ENCODE measurements at places on chromosomes 13 and 19.

DNA sequence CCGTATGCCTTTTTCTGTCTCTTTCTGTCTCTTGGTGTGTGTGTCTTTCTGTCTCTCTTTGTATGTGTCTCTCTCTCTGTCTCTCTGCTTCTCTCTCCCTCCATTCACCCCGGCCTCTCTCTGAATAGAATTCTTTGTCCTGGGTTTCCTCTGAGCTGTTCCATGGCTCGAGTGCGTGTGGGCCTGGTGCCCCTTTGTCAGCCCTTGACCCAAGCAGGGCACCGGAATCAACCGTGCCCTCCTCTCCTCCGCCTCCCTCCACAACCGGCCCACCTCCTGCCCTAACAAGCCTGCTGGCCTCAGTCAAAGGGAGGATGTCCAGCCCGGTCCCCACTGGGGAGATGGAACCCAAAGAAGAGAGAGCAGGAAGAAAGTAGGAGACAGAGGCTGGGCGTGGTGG, 3.2 kb downstream of the AXL start:
- DNase-seq, result no peak

DNA sequence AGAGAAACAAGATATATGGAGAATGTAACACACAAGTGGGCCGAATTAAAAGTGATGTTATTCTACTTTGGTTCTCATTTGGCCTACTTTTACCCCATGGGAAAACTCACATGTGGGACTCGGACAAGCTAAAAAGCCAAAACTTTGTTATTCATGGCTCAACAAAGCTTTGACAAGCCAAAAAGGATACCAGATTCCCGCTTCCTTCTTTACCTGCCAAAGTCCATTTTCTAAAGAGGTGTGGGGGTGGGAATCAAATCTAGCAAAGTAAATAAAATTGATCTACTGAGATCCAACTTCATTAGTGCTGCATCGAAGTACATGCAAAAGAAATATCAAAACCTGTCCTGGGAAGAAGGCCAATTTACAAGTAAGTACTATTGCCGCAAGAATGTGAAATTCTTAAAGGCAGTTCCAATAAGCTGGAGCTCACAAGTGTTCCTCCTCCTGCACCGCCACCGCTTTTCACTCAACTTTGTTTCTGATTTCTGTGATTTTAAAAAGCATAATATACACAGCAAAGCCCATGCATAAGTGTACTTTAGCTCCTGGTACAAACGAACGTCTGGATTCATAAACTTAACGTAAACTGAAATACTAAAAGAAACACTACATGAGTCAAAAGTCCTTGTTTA, 1.1 kb downstream of the LNX2 start:
- no peak for DNase-seq

DNA sequence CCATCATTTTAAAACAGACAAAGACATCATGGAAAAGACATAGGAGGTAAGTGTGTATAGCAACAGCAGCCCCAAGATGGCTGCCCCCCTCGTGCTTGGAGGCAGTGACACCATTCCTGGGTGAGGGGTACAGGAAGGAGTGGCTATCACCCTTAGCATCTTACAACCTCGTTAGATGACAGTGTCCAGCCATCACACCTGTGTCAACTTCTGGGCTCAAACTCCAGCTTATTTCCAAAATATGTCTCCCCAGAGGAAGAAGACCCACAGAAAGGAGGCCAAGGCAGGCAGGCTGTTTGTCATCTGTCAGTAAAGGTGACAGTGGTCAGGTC, 27.5 kb downstream of the EPS15L1 start:
- no peak for DNase-seq

GRCh38 chr13:40368127-40368891, 298.1 kb downstream of the FOXO1 start:
- no peak for DNase-seq

- DNase-seq, result no peak
These were observed 15.1 kb upstream of the TRPC4 start for GRCh38 chr13:37884674-37885073.

GRCh38 chr13:94656766-94657165, 55.1 kb downstream of the GPR180 start:
- DNase-seq, result no peak

DNA sequence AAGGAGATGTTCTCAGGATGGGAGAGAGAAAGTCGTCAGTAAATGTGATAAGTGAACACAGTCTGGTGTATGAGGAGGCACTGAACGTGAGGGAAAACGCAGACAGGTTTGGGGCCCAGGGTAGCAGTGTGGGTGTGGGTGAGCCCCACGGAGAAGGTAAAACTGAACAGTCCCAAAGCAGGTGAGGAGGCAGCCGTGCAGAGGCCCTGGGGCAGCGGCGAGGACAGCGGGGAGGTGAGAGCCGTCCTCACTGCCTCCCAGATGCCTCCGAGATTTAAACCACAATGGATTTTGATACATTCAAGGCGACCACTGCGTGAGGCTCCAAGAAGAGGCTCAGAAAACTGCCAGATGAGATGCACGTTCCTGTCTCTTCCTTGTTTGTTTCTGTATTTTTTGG, 14.5 kb upstream of the SHC2 start:
- DNase-seq, result no peak

GRCh38 chr13:31611214-31611613, 128.1 kb upstream of the RXFP2 start:
- no peak for DNase-seq

DNA sequence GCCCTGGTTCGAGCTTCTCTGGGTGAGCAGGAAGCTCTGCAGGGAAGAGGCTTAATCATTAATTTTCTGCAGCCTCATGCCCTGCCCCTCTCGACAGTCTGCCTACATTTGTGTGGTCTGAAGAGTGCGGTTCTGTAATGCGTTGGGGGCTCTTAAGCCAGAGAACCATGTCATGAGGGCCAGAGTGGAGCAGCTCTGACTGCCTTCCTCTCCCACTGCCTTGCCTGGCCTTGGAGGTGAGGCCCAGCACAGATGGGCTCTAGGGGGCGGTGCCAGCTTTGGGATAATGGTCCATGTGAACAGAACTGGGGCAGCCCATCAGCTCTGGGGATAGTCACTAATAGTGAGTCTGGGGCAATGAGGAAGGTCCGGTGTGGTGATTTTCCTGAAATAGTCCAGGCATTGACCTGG, 5.7 kb downstream of the FGF9 start:
- DNase-seq, result no peak

DNA sequence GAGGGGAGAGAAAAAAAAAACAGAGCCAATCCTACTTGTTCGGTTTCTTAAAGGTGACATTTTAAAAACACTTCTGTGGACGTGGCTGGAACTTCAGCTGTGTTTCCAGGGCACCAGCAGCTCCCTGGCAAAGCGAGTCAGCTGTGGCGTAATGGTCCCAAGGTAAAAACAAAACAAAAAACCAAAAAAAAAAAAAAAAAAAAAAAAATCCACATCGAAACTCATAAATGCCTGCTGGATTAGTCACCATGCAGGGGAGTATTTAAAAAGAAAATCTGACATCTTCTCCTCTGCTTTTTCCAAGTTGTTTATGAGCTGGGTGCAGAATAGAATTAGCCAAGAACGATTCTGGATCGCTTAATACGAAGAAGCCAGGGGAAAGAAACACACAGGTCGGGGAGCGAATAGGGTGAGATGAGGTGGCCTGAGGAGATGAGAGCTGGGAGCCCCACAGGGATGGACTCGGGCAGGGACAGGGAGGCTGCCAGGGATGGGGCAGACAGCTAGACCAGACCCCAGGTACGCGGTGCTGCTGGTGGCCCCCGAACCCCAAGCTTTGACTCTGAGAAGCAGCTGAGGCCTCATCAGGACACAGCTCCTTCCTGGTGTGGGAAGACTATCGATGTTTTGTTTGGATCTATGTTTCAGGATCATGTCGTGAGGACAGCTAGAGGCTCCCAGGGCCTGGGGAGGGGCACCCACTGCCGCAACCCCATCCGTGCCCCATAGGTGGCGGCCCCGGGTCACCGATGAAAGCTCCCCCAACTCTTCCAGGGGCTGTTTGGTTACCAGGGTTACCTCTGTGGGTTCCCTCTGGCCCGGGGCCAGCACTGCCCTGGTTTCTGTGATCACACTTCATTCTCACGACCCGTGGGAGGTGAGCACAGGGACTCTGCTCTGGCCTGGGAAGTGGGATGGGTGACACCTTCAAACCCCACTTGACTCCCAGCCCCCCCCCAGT, 3.1 kb upstream of the CTXN1 start:
- peak; percentile 35 for DNase-seq

GRCh38 chr13:43441464-43441863, 345.3 kb downstream of the ENOX1 start:
- no peak for DNase-seq

DNA sequence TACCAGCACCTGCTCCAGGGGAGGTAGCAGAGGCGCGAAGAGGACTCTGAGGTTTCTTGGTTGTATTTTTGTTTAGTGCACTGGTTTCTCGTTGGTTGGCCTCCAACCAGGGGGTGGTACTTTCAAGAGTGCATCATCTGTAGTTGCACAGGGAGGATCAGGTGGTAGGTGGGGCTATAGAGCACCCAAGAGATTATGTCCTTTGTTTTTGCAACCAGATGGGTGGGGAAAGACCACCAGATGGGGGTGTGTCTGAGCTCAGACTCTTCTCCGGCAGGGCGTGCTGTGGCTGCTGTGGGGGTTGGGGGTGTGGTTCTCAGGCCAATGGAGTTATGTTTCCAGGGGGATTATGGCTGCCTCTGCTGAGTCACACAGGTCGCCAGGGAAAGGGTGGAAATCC, 254.4 kb upstream of the KLF12 start:
- no peak for DNase-seq

DNA sequence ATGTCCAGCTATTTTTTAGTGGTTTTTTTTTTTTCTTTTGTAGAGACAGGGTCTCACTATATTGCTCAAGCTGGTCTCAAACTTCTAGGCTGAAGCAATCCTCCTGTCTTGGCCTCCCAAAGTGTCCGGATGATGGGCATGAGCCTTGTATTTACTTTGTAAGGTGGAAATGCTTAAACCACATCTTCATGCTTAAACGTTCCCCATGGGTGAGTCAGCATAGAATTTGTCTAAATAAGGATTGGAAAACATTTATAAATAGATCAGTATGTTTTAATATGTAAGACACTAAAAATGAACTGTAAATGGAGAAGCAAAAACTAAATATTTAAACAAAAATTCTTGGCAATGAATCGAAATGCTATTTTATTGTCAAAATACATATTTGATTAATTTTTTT, 698.0 kb downstream of the PCDH9 start:
- no peak for DNase-seq

GRCh38 chr13:96020155-96020575, 33.0 kb downstream of the UGGT2 start:
- no peak for DNase-seq

All from activated CD4-positive, alpha-beta T cell treated with anti-CD3 and anti-CD28 coated beads for 24 hours (primary cell).